Left renal pelvis (tissue), 4 donors: ENCODE measurements at places on chromosomes 2 and 18. TPM values are rescaled to one million over a fixed set of nuclear protein-coding genes. Genes with fewer than 3 reads are reported as not detected.

SCLY gene
- 26.2 TPM for polyA plus RNA-seq

KYNU gene
- 4.7 TPM for polyA plus RNA-seq

FEV gene
- 0.11 TPM for polyA plus RNA-seq

- no peak for DNase-seq
Measured at GRCh38 chr2:213696442-213696841, 412.2 kb downstream of the SPAG16 start.

DNA sequence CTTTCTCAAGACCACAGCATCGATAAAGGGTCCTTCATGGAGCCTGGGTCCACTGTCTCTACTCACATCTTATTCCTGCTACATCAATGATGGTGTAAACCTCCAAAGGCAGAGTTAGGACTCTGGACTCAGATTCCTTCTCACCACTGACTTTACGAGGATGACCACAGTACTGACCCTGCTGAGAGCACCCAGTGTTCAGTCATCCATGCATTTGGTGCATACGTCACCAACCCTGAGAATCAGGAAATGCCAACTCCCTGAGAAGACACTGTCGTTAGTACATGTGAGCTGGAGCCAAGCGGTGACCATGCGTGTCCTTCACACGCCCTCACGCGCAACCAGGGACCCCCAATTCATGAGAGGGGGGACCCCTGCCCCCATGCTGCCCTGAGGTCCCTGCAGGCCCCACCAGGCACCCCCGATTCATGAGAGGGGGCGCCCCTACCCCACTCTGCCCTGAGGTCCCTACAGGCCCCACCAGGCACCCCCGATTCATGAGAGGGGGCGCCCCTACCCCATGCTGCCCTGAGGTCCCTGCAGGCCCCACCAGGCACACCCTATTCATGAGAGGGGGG, 178.4 kb upstream of the TPO start:
- no peak for DNase-seq

DNA sequence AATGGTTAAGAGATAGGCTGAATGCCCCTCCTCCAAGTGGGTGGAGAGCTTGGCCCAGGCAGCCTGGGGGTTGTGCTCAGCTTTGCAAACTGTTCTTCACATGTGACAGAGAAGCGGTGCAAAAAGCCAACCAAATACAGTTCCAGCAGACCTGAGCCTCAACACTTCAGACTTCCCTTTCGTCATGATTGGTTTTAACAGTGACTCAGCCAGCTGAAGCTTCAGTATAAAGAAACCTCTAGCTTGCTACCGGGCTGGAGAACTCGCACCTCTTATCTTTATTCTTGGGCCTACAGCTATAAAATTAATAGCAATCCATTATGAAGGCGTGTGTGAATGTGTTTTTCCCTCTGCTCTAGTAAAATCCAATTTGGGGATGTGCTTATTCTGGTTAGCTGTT, 20.0 kb downstream of the SETBP1 start:
- no peak for DNase-seq

DNA sequence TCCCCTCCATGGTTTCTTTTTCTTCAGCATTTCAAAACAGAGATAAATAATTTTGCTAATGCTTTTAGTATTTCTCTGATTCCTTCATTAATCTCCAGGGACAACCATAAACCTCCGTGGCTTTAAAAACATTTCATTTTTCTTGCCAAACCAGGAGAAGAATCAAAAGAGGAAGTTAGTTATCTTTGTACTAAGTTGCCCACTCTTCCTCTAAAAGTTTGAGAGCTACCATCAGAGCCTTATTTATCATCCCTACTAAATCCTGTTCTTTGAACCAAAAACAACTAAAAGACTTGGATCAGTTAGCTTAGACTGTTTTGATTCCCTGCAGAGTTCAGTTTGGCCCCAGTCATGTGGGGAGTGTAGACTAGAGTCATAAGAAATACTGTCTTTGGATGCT, 208.4 kb downstream of the SETBP1 start:
- no peak for DNase-seq
